NCI-H774 (cell line): ENCODE measurements at places on chromosomes 1 and 21.

DNA sequence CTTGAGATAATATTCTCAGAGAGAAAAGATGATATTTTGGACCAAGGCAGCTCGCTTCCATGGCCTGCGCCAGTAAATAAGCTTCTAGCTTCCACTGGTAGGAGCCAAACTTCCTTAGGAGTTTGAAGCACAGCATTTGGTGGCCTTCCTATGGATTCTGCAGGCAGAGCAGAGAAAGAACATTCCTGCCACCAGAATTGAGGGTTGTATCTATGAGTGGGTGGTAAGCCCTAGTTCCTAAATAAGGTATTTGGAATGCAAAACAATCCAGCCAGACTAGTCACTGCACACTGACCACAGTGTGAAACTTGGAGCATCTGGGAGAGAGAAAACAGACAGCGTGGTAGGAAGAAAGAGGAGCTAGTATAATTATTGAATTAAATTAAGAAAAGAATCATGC, 54.1 kb upstream of the BCAR3 start:
- DNase-seq = no peak

DNA sequence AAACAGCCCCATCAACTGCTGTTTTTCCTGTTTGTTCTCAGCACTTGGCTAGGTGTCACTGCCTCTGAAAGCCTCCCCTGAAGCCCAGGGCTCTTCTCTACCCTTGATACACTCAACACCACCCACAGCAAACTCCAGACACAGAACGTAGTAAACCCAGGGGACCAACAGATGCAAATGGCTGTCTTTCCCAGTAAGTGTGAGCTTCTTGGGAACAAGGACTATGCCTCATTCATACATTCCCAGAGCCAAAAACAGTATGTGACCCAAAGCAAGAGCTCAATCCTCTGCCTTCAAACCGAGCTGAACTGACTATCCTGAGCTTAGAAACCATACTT, 4.4 kb downstream of the LBR start:
- no peak for DNase-seq

DNA sequence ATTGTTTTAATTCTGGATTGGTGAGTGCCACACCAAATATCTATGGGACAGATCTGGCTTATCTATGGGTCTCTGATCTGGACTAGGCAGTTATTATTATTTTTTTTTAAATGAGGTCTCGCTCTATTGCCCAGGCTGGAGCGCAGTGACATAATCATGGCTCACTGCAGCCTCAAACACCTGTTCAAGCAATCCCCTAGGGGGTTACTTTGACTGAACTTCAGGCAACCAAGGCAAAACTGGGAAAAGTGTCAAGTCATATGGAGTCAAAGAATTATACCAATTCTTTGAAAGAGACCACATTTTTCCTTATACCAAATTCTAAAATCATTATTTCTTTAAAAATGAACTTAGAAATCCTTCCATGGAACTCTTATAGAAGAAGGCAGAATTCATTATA, 129.1 kb upstream of the HOOK1 start:
- no peak for DNase-seq

DNA sequence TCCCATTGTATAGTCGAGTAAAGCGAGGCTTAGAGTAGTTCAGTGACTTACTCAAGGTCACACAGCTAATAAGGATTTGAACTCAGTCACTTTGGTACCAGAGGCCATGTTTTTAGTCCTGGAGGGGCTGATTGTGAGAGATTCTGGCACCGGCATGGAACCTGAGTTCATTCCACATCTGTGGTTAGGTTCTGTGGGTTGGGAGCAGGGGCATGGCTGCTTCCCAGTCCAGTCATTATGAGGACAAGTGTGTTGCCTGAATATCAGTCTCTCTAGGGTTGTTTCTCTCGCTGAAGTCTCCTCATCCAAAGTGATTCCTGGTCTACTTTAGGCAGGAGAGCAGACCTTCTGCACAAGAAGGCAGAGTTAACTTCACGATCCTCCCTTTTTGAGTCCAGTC, 90.6 kb downstream of the C1orf94 start:
- DNase-seq = no peak

GRCh38 chr1:89025928-89026327, 3.3 kb upstream of the GBP3 start:
- no peak for DNase-seq

DNA sequence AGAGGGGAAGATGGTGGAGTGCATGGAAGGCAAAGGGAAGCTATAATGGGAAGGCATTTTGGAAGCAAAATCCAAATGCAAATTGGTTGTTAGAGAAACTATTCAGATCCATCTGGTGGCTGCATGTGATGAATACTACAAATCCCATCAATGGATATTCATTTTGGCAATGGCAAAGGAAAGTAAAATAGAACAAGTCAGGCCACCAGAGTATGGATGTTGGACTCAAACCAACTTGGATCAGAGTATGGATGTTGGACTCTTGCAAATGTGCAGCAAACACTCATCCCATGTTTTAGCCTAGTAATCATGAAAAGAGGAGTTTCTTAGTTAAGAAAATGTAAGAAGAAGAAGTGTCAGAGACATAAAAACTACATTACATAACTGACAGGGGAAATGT, 289.6 kb upstream of the DAB1 start:
- no peak for DNase-seq
